ENCODE measurements at places on chromosomes 6 and 20. TPM values are rescaled to one million over a fixed set of nuclear protein-coding genes. Genes with fewer than 3 reads are reported as not detected.

Gene PAK5
- total RNA-seq: 0.07 TPM

- no peaks in the 10 kb centered on the region for H3K36me3 ChIP-seq
- H3K27ac ChIP-seq: no peak overlapping the region
- no peaks in the 10 kb centered on the region for H3K4me1 ChIP-seq
- DNase-seq: no peak
These were observed 571.5 kb upstream of the CDH4 start for GRCh38 chr20:60680554-60680953.

Gene ISM1
- total RNA-seq: not detected

DNA sequence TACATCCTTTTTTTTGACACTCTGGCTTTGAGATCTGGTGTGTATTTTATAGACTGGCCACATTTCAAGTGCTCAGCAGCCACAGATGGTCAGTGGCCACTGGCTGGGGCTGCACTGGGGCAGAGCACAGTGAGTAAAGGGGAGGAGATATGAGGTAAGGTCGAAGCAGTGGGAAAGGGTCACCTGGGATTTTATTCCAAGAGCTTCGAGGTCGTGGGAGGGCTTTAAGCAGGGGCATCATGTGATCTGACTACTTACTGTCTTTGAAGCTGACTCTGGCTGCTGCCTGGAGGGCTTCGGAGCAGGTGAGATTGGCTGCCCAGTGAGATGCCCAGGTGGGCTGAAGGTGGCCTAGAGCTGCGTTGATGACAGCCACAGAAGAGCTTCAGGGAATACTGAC, 6.7 kb downstream of the C20orf203 start:
- H3K36me3 ChIP-seq: no peaks in the 10 kb centered on the region
- H3K27ac ChIP-seq: no peak overlapping the region
- H3K4me1 ChIP-seq: no peaks in the 10 kb centered on the region
- no peak for DNase-seq

- H3K4me1 ChIP-seq: no peaks in the 10 kb centered on the region
- no peaks in the 10 kb centered on the region for H3K27me3 ChIP-seq
- H3K27ac ChIP-seq: no peak overlapping the region
- H3K4me3 ChIP-seq: no peak overlapping the region
- no peaks in the 10 kb centered on the region for H3K36me3 ChIP-seq
- DNase-seq: peak; percentile 8
These were observed 38.5 kb upstream of the AHI1 start for GRCh38 chr6:135535989-135536414.

DNA sequence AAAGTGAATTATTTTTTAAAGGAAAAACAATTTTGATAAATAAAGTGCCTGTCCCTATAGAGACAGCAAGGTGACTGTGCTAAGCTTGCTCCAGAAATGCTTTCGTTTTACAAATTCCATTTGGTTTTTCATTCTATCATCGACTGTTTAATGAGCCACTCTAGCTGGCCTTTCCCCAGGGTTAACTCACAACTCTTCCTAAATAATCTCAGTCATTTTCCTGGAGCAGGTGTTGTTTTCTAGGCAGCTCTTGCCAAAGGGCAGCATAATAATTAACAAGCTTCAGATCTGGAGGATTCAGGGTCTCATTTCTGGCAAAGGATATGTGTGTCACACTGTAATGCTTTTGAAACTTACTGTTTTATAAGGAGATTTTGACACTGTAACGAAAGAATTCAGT, 184.2 kb downstream of the KHDC1L start:
- no peaks in the 10 kb centered on the region for H3K36me3 ChIP-seq
- no peak overlapping the region for H3K27ac ChIP-seq
- no peaks in the 10 kb centered on the region for H3K27me3 ChIP-seq
- no peak overlapping the region for H3K4me3 ChIP-seq
- peaks cover 10% of the 10 kb centered on the region for H3K4me1 ChIP-seq

DNA sequence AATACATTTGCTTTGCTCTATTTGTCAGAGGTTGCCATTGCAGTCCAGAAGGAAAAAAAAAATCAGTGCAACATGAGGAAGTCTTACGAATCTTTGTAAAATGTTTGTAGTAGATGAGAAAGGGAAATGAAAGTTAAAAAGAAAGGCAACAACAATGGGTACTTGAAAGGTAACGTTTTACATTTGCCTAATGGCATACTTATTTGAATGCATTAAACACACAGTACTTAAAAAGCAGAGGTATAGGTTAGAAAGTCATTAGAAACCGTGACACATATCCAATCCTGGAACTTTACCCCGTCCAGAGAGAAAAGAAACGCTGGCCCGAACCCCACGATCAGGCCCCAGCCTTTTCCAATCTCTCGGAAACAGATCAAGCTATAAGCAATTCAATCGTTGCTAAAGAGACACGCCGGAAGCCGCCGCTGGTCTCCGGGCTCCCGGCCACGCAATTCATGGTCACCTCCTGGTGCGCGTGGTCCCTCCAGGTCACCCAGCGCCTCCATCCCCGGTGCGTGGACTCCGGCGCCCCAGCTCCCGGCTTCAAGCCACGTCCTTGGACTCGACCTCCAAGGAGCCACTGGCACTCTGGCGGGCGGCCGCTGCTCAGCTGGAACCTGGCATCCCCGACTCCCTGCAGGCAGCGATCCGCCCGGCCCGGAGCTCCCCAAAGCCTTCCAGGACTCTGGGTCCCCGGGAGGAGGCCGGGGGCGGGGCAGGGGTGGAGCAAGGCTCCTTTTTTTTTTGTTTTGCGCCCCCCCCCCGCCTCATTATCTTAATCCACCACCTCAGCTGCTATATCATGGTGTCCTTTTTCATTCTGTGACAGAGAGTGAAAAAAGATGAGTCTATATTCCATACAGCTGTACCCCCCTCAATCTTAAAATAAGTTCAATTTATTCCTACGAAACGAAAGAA, at the start of gene SLC18B1:
TSS of gene SLC18B1 (minus strand) at position 687 of the 918 bp plus-strand sequence. CDS start at position 506, 181 bp downstream.
- H3K36me3 ChIP-seq: peaks cover 35% of the 10 kb centered on the region
- peak; percentile 69 for DNase-seq
- H3K4me3 ChIP-seq: no peak within 1 kb of the TSS
- H3K27me3 ChIP-seq: no peaks in the 10 kb centered on the region
- no peaks in the 10 kb centered on the region for H3K4me1 ChIP-seq

Gene GTSF1L
- total RNA-seq: not detected

Gene MRPL18
- 86.6 TPM for total RNA-seq

- no peak for DNase-seq
- peaks cover 52% of the 10 kb centered on the region for H3K36me3 ChIP-seq
- no peak overlapping the region for H3K27ac ChIP-seq
- no peaks in the 10 kb centered on the region for H3K4me1 ChIP-seq
These were observed 4.6 kb downstream of the PGM3 start for GRCh38 chr6:83188501-83188900.

DNA sequence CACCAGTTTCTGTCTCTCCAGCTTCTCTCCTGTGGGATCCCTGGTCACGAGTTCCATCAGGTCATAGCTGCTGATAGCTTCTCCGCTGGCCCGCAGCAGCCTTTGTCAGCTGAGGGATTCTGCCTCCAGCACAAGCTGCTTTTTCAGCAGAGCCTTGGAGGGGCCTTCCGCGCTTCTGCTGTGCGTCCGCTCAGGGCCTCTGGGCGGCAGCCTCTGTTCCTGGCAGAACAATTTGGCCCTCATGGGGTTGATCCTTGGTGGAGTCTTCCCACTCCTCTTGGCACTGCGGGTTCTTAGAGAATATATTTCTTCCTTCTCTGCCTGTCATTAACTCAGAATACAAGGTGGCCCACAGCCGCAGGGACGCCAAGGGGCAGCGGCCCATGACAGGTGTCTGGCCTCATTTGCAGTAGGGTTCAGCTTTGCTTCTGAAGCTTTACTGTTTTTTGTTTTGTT, 158.8 kb downstream of the DTNBP1 start:
- DNase-seq: no peak
- H3K27me3 ChIP-seq: no peaks in the 10 kb centered on the region
- no peaks in the 10 kb centered on the region for H3K36me3 ChIP-seq
- no peaks in the 10 kb centered on the region for H3K4me1 ChIP-seq

GRCh38 chr20:58231683-58232082, 3.2 kb upstream of the ANKRD60 start:
- H3K36me3 ChIP-seq: peaks cover 26% of the 10 kb centered on the region
- DNase-seq: no peak
- H3K4me1 ChIP-seq: no peaks in the 10 kb centered on the region
- H3K4me3 ChIP-seq: no peak overlapping the region
- H3K27me3 ChIP-seq: peaks cover 14% of the 10 kb centered on the region

GRCh38 chr6:134123666-134124208, 71.3 kb upstream of the SLC2A12 start:
- no peaks in the 10 kb centered on the region for H3K27me3 ChIP-seq
- no peaks in the 10 kb centered on the region for H3K4me1 ChIP-seq
- peak; percentile 36 for DNase-seq
- H3K4me3 ChIP-seq: no peak overlapping the region

Gene TP53TG5
- total RNA-seq: 0.52 TPM

Gene IBTK
- 54.9 TPM for total RNA-seq

Gene PPP1R3G
- 0.20 TPM for total RNA-seq

DNA sequence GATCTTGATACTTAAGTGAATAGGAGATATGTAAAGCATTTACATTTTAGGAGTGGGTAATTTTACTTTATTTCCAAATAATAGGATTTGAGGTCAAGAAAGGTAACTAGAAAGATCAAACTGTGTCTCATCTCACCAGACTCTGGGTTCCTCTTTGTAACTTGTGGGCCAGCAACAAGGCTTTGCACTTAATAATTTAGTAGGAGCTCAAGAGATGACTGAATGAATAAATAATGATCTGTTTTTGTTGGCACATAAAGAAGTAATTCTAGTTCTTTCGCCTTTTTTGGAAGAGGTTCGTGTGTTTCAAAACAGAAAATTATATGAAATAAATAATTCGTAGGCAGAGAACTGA, 67.4 kb upstream of the FABP7 start:
- no peak for DNase-seq
- H3K4me3 ChIP-seq: no peak overlapping the region
- H3K27ac ChIP-seq: no peak overlapping the region
- no peaks in the 10 kb centered on the region for H3K36me3 ChIP-seq

DNA sequence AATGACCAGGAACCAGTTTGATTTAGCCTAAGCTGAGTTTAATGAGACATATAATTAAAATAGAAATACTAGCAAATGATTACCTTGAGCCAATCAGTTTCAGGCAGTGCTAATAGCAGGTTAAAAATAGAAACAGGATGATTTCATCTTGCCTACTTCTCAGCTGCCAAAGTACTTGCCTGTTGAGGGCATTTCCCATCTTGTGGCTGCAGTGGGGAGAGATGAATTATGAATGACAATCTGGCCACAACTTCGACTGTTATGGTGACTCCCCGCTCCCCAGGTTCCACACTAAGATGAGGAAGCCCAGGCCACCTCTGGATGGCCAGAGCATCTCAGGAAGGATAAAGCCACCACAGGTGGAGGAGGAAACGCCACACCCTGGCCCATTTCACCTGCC, 31.3 kb downstream of the MBOAT1 start:
- H3K36me3 ChIP-seq: no peaks in the 10 kb centered on the region
- no peaks in the 10 kb centered on the region for H3K27me3 ChIP-seq
- H3K4me3 ChIP-seq: no peak overlapping the region
- DNase-seq: no peak
- no peak overlapping the region for H3K27ac ChIP-seq

GRCh38 chr20:19828232-19828631, 70.2 kb downstream of the RIN2 start:
- H3K27me3 ChIP-seq: no peaks in the 10 kb centered on the region
- no peak for DNase-seq
- H3K27ac ChIP-seq: no peak overlapping the region
- H3K4me1 ChIP-seq: no peaks in the 10 kb centered on the region

DNA sequence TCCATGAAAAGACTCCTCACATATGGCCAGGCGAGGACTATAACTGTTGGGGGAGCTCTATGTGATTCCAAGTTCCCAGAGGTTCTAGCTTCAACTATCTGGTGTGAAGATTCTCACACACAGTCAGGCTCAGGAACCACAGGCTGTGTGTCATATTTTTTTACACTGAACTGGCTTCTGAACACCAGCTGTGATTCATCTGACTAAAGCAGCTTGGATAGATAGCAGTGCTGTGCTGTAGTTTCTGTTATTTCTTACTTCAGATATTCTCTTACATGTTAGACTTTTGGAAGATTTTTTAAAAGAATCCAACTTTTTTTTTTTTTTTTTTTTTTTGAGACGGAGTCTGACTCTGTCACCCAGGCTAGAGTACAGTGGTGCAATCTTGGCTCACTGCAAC, 140.7 kb upstream of the MCHR2 start:
- H3K36me3 ChIP-seq: no peaks in the 10 kb centered on the region
- no peaks in the 10 kb centered on the region for H3K27me3 ChIP-seq
- no peak overlapping the region for H3K4me3 ChIP-seq
- no peak for DNase-seq
- H3K27ac ChIP-seq: no peak overlapping the region

Gene FAM162B
- not detected for total RNA-seq

DNA sequence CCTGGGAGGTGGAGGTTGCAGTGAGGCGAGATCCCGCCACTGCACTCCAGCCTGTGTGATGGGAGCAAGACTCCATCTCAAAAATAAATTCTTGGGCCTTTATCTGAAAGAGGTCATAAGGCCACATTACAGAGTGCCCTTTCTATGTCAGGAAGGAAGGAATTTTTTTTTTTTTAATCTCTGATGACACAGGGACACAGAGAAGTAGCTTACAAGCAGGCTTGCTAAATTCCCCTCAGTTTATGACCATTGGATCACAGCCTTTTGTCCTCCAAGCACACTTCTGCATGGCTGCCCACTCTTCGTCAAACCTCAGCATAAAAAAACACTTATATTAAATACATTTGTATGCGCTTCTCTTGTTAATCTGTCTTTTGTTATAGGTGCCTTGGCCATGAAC, 7.5 kb upstream of the IFNGR1 start:
- H3K27ac ChIP-seq: no peak overlapping the region
- H3K27me3 ChIP-seq: no peaks in the 10 kb centered on the region
- no peak overlapping the region for H3K4me3 ChIP-seq
- no peaks in the 10 kb centered on the region for H3K36me3 ChIP-seq
- peaks cover 11% of the 10 kb centered on the region for H3K4me1 ChIP-seq

Gene RBBP8NL
- 6.2 TPM for total RNA-seq

DNA sequence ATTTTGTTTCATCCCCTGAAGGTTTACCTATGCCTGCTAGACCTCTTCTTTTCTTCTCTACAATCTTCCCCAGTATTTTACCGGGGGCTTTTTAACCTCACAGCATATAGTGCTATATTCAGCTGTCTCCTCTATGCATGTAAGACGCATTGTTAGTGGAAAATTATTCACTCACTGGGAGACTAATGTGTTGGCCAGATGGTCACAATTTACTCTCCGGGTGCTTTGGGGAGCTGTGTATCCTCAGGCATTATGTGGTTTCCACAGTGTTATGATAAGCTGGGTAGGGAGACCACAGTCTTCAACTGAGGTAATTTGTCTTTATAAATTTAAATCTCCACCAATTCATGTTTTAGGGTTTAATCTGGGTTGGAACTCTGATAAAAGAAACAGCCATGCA, 553.8 kb upstream of the PTCHD4 start:
- no peak overlapping the region for H3K27ac ChIP-seq
- no peak for DNase-seq
- no peaks in the 10 kb centered on the region for H3K27me3 ChIP-seq

Gene HLA-DRA
- total RNA-seq: 173 TPM
